Central memory CD4-positive, alpha-beta T cell (primary cell): ENCODE measurements at places on chromosomes 5 and 9.

GRCh38 chr5:154311362-154311761, 120.8 kb downstream of the GALNT10 start:
- DNase-seq, result no peak

- peak; percentile 31 for DNase-seq
Measured at GRCh38 chr5:149358294-149358651, 427 bp downstream of the PCYOX1L start.

DNA sequence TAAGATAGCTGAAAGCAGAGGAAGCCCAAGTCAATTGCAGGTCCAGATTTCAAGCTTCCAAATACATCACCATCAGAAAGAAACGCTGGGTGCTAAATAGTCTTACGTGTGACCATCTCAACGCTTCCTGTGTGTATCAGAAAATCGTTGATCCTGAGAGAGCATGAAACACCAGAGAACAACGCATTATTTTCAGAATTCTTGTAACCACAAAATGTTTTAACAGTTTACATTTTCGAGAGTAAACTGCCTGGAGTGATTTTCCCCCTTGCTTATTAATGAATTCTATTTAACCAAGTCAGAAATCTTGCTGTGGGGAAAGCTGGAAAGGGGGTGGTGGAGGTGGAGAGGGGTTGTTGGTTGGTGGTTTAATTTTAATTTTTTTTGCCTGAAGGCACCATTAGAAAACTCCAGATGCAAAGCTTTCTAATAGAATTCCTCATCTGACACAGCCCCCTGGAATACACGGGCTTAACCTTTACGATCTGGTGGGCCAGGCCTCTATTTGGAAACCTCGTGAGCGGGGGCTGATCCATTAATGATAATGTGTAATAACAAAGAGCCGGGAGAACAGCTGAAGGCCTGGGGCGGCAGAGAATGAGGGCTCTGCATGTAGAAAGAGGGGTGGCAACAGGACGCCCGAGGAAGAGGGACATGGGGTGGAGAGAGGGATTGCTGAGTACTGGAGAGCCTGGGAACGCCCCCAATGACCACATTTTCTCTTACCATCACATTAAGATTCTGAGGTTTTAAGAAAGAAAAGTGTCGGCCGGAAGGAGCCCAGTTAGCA, 124.5 kb upstream of the NFIB start:
- DNase-seq, result no peak

DNA sequence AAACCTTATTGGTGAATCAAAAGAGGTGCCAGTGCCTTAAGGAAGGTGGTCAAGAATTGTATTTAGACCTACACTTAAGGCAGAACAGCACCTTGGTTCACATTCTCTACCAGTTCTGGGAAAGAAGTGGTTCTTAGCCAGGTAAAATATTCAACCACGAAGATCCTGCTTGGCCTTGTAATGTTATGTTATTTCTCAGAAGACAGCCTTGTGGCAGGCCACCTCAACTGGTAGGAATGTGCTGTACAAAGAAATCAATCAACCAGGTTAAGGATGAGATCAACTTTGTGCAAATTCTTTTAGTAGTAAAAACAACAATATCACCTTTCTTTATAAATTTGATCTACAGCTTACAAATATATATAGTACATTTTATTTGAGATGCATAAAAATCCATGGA, 246.8 kb downstream of the ARRDC3 start:
- no peak for DNase-seq

DNA sequence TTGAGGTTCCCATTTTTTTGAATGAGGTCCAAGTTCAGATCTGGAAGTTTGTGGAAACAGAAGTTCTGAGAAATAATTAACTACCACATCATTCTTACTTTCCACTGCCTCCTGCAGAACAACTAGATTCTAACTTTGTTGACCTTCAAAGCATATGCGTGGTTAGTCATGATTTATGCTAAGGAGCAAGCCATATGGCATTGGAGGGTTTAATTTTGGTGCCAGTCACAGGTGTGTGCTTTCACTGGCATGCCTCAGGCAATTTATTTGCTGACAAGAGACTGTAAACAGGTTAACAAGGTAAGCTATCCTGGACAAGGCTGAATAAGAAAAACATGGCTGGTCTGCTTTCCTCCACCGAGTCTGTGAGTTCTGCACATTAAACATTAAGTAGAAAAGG, 31.5 kb downstream of the HMHB1 start:
- no peak for DNase-seq

DNA sequence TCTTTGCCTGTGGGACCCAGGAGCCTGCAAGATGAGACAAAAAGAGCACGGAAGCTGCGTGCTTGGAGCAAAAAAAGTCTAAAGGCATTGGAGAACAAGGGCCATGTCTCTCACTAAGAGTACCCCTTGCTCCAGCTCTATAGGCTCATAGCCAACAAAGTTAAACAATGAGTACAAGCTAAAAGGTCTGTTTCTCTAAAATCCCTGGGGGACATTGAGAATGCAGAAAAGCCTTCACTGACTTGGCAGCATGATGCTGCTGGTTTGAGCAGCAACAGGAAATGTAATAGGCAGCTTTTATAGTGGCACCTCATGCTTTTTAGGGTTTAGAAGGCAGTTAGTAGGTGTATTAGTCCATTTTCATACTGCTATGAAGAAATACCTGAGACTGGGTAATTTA, 287.5 kb downstream of the SMARCA2 start:
- no peak for DNase-seq

DNA sequence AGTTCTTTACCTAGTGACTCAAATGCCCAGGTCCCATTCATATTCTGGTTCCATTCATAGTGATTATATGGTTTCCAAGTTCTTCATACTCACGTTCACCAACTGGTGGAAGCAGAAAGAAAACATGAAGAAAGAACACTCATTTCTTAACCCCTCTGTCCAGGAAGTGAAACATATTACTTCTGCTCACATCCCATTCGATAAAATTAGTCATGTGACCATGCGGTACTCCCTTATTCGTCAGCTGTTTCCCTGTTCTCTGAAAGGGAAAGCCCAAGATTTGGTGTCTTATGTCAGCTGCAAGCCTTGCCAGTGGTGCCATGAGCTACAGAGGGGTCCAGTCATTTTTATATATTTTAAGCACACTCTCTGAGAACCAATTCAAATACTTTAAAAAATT, 387.0 kb upstream of the DMAC1 start:
- DNase-seq, result no peak

DNA sequence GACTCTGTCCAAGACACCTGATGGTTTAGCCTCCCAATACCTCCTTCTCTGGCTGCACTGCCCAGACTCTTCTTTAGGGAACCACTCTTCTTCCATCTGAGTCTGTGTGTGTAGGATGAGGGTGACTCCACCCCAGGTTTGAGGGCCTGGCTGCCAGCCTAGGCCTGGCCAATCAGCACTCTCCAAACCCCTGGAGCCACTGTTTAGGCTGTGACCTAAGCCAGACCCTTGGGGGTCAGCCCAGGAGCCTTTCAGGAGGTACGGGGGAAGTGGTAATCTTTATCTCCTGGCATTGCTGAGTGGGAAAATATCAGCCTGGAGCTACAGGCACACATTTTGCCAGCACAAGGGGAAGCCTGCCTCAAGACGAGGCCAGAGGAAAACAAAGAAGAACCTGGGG, 6.2 kb upstream of the ERGIC1 start:
- no peak for DNase-seq

DNA sequence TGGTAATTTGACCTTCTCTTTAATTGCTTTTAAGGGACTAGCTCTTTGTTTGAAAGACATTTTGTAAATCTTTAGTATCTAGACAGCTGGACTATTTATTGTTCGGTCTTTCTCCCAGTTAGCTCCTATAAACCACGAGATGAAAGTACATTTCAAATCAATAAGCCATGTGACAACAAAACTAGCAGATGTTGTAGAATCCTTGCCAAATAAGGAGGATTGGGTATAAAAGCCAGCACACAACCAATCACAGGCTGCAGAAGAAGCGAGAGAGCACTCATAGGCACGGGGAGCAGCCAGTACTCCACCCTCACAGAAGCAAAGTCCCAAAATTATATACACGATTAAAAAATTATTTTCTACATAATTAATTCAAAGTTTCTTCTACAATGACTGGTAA, 8.1 kb upstream of the OMD start:
- DNase-seq, result no peak

DNA sequence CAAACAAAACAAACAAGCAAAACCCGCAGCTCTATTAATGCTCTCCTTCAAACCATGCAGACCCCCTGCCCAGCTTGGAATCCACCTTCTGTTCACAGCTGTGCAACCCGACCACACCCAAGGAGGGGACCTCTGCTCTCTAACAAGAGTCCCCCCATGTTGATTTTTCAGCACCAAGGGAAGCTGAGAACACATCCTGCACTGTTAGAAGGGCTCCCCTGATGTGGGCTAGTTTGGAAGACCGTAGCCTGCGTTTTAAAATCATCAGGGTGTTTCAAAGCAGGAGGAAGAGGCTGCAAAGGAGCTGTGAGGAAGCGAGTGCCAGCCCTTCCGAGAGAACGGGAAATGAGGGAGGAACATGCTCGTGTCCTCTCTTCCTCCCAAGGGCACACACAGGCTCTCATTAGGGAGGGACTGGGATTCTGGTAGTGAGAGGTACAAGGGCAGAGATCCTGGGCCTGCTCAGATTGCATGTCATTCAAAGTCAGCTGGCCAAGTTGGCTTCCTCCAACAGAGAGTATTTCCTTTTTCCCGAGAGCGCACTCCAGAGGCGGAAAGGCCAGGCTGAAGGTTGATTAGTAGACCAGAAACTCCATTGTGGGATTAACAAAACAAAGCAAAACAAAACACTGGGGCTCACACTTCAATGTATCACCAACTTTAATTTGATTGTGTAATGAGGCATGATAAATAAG, 185.9 kb downstream of the SEMA6A start:
- no peak for DNase-seq

DNA sequence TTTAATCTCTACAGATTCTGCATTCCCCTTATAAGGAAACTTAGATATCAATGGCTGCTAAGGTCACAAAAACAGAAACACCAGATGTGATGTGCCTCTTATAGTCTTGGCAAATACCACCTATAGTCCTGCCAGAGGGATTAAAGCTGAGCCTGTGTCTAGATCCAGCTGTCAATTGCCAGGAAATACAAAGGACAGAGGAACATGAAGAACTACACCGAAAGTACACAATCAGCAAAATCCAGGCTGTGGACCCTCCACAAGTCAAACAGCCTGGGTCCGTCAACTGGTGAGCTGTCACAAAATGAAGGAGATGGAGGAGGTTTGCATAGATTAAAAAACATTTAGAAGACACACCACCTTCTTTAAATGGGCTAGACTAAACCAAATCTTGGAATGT, 85.4 kb downstream of the KLF4 start:
- no peak for DNase-seq

GRCh38 chr5:33268374-33268773, 172.4 kb upstream of the TARS1 start:
- no peak for DNase-seq

DNA sequence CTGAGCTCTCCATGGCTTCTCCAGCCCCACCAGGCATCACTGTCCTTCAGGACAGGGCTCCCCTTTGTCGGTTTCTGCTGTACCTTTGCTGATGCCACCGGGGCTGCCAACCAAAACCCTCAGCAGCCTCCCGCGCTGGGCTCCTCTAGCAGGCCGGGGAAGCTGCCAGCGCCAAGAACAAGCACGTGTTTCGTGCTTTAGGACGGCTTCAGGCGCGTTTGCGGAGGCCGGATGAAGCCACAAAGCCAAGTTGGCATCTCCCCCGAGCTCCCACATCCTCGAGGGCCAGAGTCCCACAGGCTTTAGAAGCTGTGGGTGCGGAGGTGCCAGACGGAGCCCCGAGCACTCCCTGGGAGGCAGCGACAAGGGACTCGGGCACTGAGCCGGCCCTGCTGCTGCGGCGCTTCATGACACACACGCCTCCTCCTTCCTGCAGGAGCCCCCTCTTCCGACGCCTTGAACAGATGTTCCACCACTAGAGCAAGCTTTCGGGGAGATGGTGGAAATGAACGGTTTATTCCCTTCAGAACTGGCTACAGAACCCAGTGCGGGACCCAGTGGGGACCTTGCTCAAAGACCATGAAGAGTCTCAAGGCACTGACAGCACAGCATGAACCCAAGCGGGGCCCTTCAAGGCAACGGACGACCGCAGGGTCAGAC, 36.7 kb downstream of the SARDH start:
- peak; percentile 45 for DNase-seq

DNA sequence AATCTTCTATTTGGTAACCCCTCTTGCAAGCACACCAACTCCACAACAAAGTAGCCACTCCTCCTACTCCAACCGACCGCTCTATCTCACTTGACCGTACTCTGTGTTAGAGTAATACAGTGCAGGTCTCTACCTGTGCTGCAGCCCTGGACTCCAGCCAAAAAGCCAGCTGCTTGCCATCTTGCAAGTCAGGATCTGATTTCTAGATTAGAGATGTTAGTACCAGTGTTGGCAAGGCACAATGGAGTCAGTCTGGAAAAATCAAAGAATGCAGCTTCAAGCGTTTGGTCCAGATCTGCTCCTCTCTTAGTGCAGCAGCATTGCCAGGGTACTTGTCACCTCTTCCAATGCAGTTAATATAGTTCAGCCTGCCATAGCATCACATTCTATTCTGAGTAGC, 477.6 kb downstream of the ZSWIM6 start:
- DNase-seq, result no peak

- DNase-seq, result no peak
Measured at GRCh38 chr5:7850395-7851239, at the start of gene CFAP90. CFAP90 (minus strand) TSS chr5:7851133; CDS start chr5:7851021, 112 bp downstream.

DNA sequence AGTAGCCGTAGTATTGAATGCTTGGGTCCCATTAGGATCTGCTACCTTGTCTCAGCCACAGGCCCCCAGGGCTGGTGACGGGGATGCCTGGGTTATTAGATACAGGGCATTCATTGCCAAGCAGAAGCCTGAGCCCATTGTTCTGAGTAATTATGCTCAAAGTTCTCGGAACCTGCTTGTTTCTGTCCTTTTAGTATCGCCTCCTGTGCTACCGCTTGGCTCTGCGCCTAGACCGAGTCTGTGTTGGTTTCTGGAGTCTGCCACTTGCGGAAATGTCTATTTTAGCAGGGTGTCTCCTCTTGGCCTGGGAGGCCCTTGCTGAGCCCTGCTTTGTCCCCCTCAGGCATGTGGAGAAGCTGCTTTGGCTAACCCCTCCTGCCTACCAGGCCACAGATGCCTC, 506.1 kb downstream of the BNC2 start:
- DNase-seq, result no peak

DNA sequence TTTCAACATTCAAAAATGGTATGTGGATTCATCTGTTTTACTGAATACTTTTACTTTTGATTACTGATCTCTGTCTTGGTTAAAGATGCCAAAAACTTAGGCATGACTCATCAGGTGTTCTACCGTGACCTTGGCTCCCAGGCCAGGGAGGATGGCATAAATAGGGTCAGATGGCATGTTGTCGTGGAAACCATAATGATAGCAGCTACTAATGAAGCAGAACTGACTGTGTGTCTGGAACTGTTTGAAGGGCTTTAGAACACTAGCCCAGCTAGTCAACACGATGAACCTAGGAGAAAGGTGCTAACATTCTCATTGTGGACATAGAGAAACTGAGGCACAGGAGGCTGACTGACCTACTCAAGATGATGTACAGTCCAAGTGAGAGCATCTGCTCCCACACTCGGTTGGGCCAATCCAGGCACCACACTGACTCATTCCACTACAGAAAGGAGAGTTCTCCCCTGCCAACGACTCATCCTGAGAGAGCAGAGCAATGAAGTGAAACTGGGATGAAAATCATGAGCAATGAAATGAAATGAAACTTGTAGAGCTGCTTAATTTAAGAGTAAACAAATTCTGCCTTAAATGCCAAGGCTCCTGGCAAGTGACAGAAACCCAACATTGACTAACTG, 116.0 kb downstream of the TENT4A start:
- peak; percentile 12 for DNase-seq
